SK-N-DZ (cell line): ENCODE measurements at places on chromosomes 7 and 10.

GRCh38 chr7:50300336-50300735 is 4.2 kb upstream of the IKZF1 start:
- DNase-seq = no peak

DNA sequence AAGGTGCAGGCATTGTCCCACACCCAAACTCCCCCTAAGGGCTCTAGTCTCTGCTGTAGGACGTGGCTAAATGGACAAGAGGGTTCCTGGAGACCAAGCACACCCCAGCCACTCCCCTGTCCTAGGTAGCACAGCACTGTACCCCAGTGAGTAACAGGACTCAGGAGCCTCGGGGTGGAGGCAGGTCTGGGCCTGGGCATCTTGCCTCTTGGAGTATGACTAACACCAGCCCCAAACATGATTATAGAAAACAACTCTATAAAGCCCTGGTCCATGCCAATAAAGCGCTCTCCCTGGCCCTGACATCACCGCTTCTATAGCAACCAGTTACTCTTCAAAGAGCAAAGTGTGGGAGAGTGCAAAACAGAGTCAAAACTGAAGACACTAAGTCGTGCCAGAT is 195.0 kb downstream of the CALN1 start:
- no peak for DNase-seq

GRCh38 chr10:84375011-84375410 is 46.6 kb downstream of the CCSER2 start:
- DNase-seq = peak; percentile 59

DNA sequence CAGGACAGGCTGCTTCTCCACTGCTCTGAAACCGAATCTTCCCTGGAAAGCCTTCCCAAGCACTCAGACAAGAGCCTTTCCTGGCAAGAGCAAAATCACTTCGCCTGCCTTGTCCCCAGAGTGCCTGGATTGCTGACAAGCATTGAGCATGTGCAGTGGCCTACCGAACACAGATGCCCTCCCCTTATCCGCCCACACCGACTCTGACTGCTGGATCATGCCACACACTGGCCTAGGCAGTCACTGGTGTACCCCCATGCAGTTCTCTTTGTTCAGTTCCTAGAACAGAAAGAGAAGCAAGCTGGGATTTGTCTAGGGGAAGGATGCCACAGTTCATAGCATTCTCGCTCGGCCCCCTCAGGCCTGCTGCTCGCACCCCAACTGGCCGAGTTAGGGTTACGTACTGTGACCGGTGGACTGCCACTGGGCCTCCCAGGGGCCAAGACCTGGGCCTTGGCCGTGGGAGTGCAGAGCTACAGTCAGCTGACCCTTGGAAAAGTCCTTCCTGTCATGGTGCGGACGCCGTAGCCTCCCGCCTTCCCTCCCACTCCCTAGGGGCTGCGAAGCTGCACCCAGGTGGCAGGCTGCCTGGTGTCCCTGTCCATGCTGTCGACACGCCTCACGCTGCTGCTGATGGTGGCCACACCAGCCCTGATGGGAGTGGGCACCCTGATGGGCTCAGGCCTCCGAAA is 6.9 kb downstream of the ABCB8 start:
- DNase-seq = no peak

DNA sequence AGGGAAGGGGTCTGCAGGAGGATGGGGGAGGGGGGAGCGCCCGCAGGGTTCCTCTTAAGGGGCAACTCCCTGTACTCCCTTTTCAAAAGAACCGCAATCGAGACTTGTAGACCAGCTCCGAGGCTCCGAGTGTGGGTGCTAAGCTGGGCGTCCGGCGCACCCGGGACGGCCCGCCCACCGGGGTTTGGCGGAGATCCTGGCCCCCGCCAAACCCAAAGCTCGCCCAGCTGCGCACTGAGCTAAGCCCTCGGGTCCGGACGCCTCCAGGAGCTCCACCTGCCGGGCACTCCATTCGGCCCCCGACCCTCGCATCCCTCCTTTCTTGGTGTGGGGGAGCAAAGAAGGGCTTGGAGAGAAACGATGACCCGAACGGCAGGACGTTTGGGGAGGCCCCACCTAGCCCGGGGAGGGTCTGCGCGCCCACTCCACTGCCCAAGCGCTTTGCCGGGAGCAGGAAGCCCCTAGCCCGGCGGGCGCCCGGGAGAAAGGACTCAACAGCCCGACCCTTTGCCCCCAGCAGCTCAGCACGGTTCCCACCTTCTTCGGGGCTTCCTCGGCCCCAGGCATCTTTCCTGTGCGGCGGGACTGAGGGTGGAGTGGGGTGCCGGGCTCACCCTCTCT is 651 bp downstream of the AFAP1L2 start:
- no peak for DNase-seq

- peak; percentile 13 for DNase-seq
Measured at GRCh38 chr10:26931223-26931622, 70.5 kb upstream of the ABI1 start.

GRCh38 chr10:29469481-29470354 is 165.1 kb downstream of the SVIL start:
- no peak for DNase-seq

- no peak for DNase-seq
Measured at GRCh38 chr10:70952401-70952800, 64.0 kb upstream of the PCBD1 start.

DNA sequence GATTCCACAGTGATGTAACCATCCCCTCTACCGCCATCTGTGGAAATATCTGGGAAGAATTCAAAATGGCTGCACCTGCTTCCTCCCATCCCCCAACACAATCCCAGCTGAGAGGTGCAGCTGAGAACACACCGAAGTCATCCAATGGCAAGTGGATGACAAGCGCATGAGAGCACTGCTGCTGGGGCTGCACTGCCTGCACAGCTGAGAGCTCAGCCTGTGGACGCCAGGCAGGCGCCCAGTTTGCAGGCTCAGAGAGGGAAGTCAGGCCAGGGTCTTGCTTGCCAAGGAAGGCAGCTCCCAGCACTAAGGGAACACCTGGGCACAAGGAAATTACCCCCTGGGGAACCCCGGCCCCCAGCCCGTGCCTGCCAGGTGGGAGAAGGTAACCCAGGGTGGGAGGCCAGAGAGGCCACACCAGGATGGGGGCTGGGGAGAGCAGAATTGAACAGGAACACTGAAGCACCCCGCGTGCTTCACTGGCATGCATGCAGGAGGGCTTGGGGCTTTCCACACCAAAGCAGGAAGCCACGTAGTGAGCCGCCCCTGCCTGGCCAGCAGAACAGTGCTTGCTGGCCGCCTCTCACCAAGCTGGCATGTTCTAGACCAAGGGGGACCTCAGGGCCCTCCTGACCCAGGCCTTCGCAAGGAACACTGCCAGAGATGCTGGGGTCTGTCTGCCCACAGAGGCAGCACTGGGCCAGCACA is 46.2 kb downstream of the FAM53B start:
- no peak for DNase-seq

GRCh38 chr10:123385508-123386080 is 231.4 kb downstream of the BUB3 start:
- DNase-seq = no peak

DNA sequence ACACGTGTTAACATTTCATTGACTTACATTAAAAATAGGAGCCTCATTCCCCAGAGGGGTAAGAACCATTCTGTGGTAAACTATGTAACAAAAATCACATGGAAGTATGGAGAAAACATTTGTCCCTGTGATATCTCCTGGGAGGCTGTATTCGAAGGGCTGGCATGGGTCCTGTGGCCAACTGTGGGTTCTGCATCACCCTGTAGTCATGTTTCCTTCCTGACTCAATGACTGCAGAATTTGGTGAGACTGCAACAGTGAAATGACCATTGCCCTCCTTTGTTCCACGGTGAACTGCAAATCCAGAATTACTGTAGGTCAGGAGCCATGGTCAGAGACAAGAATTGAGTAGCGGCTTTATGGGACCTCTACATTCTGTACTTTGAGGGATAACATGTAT is 3.6 kb upstream of the ZEB1 start:
- no peak for DNase-seq

- no peak for DNase-seq
Measured at GRCh38 chr7:148374396-148375259, 215.9 kb upstream of the C7orf33 start.

DNA sequence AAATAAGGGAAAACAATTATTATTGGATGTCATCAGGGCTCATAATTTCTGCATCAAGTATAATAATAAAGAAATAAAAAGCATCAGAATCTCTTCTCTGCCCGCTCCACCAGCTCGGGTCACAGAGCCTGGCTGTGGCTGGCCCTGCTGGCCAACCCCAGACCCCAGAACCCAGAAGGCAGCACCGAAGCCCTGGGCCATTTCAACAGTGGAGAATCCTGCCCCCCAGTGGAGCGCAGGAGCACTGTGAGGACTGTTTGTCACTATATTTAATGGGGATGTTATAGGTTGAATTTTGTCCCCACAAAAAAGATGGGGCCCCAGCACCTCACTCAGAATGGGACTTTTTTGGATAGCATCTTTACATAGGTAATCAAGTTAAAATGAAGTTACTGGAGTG is 27.3 kb downstream of the DENND11 start:
- no peak for DNase-seq

- DNase-seq = no peak
Measured at GRCh38 chr7:130880668-130881067, 146.7 kb upstream of the KLF14 start.

GRCh38 chr10:28880683-28880950 is 203.3 kb downstream of the BAMBI start:
- DNase-seq = no peak

DNA sequence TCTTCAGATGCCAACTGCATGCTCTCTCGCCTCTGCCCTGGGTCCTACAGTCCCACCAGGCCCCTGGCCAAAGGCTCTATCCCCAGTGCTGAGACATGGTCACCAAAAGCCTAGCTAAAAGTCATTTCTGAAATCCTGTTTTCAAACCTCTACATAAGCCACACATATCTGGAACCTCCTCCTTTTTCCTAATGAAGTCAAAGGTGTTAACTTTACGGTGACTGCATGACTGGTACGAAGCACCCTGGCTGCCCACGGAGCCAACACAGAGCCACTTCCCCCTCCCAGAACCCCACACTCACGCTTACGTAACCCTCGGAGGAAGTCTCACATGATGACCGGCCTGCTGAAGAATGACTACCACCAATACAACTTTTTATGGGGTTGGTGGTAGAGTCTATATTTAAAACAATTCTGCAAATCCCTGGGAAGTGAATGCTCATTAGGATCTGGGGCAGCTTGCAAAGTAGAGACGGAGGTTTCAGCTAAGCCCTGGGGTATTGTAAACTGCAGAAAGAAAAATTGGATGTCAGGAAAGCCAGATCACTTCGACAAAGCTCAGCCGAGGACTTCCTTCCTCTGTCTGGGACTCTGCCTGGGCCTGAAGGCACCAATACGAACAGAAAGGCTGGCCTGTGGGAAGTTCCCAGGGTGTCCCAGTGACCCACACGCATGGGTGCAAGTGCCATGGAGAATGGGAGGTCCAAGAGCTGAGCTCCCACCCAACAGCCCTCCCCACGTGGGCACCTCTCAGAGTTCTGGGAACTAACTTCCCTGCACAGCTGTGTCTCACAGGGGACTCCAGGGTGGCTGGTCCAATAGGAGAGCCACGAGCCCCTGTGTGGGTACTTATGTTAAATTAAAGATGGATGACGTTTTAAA is 50.7 kb downstream of the PDGFA start:
- DNase-seq = no peak

DNA sequence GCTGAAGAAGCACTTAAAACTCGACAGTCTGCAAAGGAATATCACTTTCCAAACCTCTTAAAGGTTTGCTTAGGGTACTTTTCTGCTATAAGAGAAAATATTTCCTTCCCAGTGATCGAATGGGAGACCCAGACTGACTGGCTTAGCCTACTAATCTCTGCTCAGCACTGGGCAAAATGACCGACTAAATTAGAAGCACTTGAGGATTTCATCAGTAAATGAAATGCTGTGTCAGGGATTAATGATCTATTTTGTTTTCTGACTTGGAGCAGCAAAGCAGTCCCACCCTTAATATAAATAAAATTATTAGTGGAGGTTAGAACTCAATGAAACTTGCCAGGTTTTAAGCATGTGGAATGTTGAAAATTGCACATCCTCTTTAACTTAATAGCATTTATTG is 411.6 kb downstream of the NEBL start:
- DNase-seq = no peak

DNA sequence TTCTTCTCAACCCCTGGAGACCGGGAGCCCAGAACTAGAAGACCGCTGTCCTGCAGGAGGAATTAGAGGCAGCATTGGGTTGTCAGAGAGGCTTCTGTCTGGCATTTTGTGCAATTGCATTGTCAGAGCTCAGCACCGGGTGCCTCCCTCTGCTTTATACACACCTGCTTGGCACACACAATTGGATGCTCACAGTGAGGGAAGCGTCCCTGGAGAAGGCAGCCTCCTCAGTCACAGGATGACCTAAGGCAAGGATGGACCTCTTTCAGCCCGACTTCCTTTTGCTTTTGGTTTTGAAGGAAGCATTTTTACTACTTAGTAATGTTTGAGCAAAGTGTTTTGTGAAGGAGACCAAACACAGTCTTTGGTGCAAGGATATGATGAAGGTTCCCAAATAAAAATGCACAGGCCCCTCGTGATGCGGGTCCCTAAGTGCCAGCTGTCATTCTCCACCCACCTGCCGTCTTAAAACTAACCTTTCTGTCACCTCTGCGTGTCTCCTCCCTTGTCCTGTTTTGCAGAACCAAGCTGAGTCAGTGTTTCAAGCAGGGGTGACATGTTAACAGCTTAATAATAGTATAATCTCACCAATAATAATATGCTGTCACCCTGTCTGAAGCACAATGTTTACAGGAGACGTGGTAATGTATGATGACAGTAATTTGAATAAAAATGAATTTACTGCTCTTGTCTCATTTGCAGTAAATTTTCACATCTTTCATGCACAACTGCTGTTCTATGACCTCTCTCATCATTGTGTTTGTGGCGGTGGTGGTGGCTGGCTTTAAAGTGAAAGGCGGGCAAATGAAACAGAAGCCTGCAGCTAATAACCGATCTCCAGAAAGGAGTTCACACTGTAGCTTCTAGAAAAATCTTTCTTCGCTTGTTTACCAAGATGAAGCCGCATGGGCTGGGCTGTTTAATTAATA is 430.2 kb upstream of the MKI67 start:
- no peak for DNase-seq

DNA sequence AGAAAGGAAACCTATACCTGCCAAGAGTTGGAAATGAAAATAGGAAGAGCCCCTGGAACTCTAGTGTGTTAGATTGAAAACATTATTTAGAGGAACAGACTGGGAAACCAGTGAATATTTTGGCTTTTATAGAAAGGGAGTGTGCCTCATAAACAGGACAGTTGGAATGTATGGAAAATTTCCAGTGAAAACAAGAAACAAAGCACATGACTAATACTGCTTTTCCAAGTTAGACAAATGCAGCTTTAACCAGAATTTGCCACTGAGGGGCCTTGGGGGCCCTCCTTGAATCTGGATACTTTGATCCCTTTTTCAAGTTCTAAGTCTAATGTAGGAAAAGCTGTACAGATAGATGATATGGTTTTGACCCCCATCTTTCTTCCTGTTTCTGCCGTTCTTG is 21.2 kb downstream of the ITGB8 start:
- no peak for DNase-seq

DNA sequence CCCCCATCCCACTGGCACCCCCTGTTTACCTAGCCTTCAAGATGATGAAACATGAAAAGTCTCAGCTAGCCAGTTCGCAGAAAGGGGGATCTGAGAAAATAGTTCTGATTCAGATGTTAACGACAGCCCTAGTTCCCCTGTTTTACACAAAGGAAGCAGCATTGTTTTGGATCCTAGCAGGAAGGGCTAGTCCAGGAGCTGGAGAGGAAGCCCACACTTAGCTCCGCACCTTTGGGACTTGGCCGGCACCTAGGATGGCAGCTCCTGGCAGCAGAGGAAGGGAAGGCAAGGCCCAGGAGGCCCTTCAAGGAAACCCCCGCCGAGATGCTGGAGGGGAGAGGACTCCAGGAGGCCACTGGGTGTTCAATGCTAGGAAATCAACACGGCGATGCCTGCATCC is 29.0 kb upstream of the MGMT start:
- DNase-seq = no peak
